ENCODE measurements at places on chromosomes 6 and 20.

- no peak for DNase-seq
Measured at GRCh38 chr20:33773412-33774089, 37.6 kb upstream of the CHMP4B start.

GRCh38 chr6:16388488-16388887 lies 150.1 kb downstream of the GMPR start:
- no peak for DNase-seq

- no peak for DNase-seq
Measured at GRCh38 chr20:45016089-45016671, 49.9 kb downstream of the STK4 start.

DNA sequence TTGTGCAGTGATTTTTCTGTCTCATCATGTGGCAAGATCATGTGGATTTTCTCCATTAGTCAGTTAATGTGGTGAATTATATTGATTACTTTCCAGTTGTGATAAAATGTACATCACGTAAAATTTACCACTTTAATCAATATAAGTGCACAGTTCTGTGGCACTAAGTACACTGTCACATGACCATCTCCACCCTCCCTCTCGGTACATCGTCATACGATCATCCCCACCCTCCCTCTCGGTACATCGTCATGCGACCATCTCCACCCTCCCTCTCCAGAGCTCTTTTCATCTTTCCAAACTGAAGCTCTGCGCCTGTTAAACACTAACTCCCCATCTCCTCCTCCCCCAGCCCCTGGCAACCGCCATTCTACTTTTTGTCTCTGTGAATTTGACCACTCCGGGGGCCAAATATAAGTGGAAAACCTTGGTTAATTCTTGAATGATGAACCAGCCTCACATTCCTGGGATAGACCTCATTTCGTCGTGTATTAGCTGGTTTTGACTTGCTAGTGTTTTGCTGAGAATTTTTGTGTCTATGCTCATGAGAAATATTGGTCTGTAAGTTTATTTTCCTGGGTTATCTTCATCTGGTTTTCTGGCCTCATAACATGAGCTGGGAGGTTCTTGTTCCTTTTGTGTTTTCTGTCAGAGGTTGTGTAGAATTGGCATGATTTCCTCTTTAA lies 10.8 kb downstream of the NTSR1 start:
- no peak for DNase-seq

GRCh38 chr6:31901953-31902643 lies at the start of gene ZBTB12:
Gene ZBTB12, minus strand, starts transcription at chr6:31902086. Its CDS starts 781 bp downstream, at chr6:31901305.
- peak; percentile 84 for DNase-seq

GRCh38 chr6:161215193-161215592 lies 58.7 kb downstream of the AGPAT4 start:
- no peak for DNase-seq

DNA sequence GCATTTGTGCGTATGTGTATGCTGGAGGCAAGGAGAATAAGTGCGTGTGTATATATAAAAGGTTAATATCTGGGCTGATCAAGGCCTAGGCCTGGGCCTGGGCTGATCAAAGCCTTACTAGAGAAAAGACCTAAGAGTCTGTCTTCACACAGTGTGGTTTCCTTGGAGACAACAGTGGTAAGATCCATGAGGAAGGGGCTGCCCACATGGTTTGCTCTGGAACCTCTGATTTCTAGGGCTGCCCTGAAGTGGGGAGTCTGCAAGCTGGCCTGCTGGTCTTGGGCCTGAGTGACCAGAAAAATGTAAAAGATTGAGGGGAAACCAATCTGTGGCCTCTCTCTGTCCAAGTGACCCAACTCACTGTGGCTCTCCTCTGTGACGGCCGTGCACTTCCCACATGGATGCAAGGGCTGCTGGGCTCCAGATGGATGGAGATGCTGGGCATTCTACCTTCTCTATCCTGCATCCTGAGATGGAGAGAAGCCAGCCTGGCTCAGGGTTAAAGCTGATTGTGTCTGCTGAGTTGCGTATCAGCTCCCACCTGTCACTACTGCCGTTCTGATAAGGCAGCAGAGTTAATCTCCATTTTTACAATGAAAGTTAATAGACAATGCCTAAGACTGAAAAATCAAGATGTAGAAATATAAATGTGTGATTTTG lies 90.3 kb upstream of the NXT1 start:
- DNase-seq: no peak

DNA sequence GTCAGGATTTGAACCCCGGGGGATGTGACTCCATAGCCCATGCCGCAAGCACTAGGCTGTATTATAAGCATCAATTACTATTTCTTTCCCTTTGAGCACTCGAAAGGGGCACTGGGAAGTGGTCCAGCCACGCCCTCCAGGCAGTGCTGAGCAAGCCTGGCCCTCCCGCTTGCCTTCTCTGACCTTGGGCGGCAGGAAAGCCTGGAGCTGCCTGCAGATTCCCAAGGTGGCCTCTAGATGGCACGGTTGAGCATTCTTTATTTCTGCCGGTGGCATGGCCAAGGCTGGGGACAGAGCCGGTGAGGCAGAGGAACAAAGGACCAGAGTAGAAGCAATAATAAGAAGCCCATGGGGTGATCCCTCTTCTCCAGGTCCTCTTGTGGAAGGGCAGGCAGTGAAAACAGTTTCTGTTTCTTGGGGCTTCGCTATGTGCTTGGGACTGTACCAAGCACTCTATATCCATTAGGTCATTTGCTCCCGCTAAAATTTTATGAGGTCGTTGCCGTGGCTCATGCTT lies 32.0 kb downstream of the ARHGAP40 start:
- DNase-seq: peak; percentile 57

DNA sequence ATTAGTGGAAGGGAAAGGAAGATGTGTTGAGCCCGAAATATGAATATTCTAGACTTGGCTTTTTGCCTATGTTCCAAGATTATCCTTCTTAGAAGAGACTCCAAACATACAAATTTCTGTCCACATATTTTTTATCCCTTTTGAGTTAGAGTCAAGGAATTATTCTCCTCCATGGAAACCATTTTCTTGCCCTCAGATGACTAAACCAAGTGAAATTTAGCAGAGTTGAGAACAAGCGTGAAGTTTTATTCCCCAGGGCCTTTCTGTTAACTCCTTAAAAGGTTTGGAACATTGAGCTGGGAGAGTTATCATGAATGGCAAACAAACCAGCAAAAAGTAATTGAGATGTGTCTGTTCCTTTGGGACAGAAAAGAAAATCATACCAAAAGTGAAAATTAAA lies 286.1 kb upstream of the PLCB4 start:
- no peak for DNase-seq

GRCh38 chr6:83590416-83590815 lies 78.1 kb downstream of the PRSS35 start:
- no peak for DNase-seq

DNA sequence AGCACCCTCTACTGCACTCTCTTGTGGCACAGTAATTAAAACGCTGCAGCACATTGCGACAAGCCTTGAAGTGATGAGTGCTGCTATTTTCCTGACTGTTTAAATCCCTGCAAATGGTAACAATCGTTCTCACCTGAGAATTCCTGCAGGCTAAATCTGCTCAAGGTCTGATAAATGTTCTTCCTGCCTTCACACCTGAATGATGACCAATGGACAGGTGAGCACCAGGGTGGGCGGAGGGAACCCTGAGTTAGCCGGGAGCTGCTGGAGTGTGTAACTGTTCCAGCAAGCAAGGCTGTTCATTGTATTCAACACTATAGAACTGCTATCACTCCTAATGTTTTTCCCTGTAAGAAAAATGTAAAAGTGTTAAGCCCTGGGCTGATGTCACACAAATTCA lies 4.0 kb downstream of the DACT2 start:
- DNase-seq: no peak

DNA sequence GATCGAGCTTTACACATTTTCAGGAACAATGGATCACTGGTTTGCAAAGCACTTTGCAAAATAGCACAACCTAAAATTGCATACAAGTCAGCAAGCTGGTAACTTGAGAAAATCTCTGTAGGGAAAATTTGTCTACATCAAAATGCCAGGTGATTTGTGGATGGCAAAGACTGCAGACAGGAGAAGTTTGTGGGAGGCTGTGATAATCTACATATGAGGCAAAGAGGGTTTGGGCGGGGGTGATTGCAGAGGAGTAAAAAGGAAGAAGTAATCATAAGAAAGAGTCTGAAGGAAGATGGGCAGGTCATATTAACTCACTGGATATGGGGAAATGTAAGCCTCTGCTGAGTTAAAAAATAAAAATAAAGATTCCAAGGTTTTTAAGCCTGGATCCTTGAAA lies 166.3 kb upstream of the STXBP5 start:
- no peak for DNase-seq

DNA sequence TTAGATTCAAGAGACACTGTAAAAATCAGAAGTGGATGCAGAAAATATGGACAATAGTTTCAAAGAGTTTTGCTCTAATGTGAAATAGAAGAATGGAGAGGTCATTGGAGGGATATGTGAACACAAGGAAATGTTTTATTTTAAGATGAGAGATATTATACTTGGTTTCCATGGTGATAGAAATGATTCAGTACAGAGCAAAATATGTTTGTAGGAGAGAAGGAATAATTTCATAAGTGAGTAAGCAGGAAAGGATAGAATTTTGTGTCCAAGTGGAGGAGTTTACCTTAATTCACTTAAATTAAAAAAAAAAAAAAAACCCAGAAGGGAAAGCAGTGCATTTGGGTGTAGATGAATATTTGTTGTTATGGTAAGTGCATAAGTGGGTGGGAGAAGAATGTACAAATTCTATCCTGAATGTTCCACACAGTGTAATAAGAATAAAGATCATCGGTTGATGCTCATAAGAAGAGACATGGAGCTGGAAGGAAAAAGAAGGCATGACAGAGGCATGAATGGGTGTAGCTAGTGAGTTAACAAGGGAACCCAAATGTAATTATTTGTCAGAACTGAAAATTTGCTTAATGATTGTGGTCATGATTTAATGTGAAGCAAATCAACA lies 688.9 kb upstream of the GJE1 start:
- no peak for DNase-seq

DNA sequence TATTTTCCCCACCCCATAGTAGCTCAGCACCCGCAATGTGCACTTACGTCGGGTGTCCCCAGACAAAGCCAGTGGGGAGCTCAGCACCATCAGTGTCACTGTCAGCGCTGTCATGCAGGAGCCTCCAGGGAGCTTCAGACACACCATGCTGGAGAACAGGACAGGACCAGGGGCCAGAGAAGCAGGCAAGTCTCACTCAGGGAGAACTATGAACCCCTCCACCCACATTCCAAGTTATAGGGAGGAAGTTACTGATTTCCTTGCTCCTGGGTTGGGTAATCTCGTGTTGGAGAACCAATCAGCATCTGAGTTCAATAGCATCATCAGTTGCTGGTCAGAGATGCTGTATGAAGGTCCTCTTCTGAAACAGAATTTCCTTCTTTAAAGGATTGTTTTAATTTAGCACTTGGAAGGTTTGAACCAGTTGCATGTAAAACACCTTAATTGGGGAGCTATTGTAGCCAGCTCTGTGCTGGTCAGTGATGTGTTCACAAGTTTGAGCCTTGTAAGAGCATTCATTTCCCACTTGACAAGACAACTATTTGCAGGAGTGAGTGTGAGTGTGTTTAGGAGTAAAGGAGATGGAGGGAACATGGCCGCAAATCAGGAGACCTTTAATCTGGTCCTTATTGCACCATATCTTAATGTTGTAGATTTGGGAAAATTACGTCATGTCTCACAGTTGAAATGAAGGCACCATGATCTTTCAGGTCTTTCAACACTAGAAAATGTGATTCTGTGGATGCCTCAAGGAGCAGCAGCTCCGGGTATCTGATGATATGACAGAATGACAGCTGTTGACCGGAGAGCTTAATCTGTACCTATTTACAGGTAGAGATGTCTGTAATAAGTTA lies at the start of gene HLA-DRB1:
Gene HLA-DRB1 (minus strand): TSS at position 253 of the 854 bp plus-strand sequence. CDS start 106 bp downstream, at position 147.
- peak; percentile 48 for DNase-seq

DNA sequence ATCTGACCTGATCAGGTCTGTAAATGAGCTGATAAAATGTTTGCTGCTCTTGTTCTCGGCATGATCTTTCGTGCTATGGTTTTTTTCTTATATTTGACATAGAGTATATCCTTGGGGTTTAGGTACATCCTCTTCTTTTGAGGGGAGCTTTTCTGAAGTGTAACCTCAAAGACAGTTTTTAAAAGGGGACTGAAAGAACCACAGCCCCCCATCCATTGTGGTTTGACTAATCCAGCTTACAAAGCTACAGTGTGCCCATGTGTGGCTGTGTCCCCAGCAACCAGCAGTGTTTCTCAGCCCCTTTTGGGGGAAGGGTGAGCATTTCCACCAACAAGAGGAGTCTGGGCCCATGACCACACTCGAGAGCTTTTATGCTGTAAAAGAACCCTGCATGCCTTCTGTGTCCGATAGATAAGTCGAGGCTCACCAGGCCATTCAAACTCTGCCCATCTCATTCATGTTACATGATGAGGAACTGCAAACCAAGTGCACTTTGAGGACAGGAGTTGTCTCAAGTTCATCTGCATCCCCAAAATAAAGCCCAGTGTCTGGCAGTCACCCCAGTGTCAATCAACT lies 266.0 kb downstream of the SLC24A3 start:
- DNase-seq: no peak

DNA sequence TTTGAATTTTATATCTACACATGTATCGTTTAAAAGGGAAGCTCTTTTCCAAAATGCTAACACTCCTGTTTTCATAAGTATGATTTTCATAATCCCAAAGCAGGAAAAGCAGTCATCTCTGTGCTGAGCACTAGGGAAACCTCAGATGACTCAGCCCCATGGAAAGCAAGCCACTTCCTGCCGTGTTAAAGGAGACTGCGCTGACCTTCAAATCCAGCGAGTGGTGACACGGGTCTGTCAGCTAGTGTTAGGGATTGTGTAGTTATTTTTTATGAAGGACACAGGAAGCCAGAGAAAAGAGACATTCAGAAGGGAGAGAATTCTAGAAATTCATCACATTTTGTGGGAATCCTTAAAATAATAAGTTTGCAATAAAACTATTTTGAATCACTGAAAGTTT lies 57.0 kb upstream of the CD93 start:
- DNase-seq: no peak

DNA sequence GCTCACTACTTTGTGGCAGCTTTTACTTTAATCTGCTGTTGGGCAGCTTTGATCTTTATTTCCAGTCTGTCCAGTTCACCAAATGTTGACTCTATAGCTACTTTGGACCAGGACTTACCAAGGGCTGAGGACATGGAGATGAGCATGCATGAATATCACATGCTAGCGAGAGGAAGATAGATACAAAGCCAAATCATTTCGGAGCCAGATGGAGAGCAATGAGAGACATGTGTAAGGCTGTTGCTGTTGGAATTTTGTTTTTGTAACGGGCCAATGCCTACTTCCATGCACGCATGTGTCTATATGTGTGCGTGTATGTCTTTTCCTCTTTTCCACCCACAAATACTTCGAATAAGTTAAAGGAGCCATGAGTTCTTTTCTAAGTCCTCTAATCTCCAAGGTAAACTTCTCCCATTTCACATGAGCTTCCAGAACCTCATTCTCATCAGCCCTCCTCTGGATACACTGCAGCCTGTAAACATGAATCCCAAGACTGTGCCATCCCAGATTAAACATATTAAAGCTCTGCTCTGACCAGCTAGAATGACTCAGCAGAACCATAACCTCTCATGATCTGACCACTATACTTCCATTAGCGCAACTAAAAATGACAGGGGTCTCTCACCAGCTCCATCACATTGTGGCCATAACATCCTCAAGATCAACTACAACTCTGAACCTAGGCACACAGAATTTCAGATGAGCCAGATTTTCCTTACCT lies 160.7 kb downstream of the LRFN2 start:
- DNase-seq: no peak
